ENCODE measurements at places on chromosomes 3 and 15. TPM values are rescaled to one million over a fixed set of nuclear protein-coding genes. Genes with fewer than 3 reads are reported as not detected.

The SLC9C1 gene
- total RNA-seq = 0.11 TPM

The CSTA gene
- total RNA-seq = not detected

The CD96 gene
- total RNA-seq = not detected

The RAB11A gene
- 281 TPM for total RNA-seq

The SERINC4 gene
- total RNA-seq = not detected

The SEMA7A gene
- 0.60 TPM for total RNA-seq

Data from dermis lymphatic vessel endothelial cell (primary cell).